RPMI7951 (cell line): ENCODE measurements at places on chromosomes 11 and 22. TPM values are rescaled to one million over a fixed set of nuclear protein-coding genes. Genes with fewer than 3 reads are reported as not detected.

The SIK2 gene
- total RNA-seq: 17.1 and 17.3 TPM in 2 replicates

The PKNOX2 gene
- total RNA-seq: 2.1 and 2.8 TPM in 2 replicates

The NLRP10 gene
- not detected in 2 replicates for total RNA-seq

The MMP12 gene
- 0.12 TPM in 1 of 2 replicates, not detected in the other for total RNA-seq

The RIN1 gene
- 28.0 and 38.8 TPM in 2 replicates for total RNA-seq

The P2RY2 gene
- 1.3 and 2.2 TPM in 2 replicates for total RNA-seq

The LMO2 gene
- total RNA-seq: 0.12 and 0.59 TPM in 2 replicates

The IL17REL gene
- total RNA-seq: not detected in 2 replicates

The SAA1 gene
- total RNA-seq: not detected in 2 replicates
